Anterior cingulate cortex (tissue), 58 donors: ENCODE measurements at places on chromosomes 6 and 20.

- no peak for DNase-seq
These were observed 21.1 kb downstream of the FOXC1 start for GRCh38 chr6:1630771-1631217.

GRCh38 chr6:14222956-14223355 is 105.4 kb downstream of the CD83 start:
- DNase-seq = no peak

- DNase-seq = no peak
These were observed 59.4 kb downstream of the TRMT6 start for GRCh38 chr20:5890773-5891441.

- no peak for DNase-seq
These were observed 148.4 kb downstream of the SYCP2 start for GRCh38 chr20:59784791-59785668.

- DNase-seq = no peak
These were observed 65.3 kb downstream of the PSMB1 start for GRCh38 chr6:170487707-170488329.

GRCh38 chr6:25961619-25962148 is 918 bp upstream of the TRIM38 start:
- DNase-seq = no peak

- no peak for DNase-seq
These were observed 118.9 kb downstream of the QKI start for GRCh38 chr6:163533443-163533842.

DNA sequence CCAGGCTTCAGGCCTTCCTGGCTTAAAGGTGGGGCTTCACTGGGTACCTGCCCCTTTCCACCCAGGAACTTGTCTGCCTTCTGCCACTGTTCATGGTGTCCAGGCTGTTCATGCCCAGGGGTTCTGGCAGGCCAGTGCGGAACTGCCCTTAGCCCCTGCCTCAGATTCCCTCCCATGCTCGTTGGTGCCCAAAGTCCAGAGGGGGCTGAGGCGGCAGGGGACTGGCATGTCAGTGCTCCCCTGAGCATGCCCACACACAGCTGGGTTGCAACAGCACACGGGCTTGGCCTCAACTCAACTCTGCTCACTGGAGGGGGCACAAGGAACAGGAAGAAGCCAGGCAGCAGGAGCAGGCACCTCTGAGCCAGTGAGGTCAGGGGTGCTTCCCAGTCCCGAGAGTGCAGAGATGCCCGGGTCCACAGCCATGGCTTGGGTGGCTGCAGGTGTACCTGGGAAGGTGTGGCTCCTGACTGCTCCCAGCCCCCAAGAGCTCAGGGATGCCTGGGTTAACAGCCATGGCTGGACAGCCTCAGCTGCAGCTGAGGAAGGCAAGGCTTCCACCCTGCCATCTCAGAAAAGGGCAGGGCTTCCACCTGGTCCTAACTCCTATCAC is 845.9 kb downstream of the EYS start:
- DNase-seq = no peak

DNA sequence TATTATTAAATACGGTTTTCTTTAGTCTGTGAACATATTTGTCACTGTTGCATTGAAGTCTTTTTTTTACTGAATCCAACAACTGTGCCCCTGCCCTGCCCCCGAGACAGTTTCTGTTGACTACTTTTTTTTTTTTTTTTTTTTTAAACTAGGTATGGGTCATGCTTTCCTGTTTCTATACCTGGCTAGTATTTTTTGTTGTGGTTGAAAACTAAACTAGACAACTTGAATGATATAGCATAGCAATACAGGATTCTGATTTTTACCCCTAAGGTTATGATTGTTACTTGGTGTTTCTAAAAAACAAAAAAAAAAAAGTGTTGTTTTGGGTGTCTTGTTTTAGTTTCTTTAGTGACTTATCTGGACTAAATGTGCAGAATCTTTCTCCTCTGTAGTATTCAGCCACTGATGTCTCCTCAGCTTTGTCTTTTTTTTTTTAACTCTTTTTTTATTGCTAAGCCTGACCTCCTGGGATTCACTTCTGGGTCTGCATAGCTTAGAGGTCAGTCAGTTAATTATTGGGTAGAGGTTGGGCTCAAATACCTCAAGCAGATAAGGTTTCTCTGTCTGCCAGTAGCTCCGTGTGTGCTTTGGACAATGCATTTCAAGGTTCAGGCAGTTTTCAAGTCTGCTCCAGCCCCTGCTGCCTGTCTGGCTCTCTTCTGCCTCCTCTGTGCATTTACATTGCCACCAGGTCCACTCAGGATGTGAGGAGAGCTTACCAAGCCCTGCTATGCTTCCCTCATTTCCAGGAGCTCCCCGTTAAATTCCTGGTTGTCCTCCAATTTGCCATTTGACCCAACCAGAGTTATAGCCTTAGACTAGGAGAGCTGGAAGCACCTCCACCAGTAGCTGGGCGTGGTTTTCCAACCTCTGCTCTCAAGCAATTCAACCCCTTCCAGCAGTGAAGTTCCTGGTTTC is 91.4 kb downstream of the SYNDIG1 start:
- no peak for DNase-seq
